ENCODE measurements at places on chromosomes 4 and X.

DNA sequence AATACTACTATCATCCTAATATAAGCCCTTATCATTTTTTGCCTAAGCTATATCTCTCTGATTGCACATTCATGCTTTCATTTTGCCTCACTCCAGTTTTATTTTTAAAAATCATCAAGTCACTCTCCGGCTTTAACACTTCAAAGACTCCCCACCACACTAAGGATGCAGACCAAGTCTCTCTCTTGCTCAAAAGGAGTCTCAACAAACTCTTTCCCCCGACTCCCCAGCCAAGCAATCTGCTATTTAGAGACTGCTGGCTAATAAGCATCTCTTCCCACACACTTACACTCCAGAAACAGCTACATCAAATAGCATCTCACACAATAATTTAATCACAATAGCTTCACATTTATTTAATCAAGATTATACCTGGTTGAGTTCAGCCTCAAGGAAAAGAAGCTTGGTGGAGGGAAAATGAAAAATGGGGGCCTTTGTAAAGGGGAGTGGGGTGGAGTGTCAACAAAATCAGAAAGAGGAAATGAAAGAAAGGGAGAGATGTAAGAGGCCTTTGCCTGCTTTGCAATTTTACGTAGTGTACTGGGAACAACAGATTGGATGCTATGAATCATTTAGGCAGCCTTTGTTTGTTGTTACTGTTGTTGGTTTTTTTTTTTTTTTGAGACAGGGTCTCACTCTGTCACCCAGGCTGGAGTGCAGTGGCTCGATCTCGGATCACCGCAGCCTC, 104.1 kb upstream of the MCF2 start:
- DNase-seq: no peak

GRCh38 chr4:163757219-163757618, 262.7 kb downstream of the TMA16 start:
- DNase-seq: no peak

DNA sequence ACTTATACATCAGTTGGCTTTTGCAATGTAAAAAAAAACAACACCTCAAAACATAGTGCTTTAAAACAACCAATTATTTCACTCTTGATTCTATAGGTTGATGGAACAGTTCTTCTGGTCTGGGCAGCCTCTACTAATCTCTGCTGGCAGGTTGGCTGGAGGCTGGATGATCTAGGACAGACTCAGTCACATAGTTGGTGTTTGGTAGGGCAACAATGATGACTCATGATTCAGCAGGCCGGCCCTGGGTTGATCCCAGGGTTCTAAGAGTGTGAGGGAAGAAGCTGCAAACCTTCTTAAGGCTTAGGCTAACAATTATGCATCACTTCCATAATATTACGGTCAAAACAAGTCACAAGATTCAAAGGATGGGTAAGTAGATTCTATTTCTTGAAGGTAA, 558.2 kb downstream of the ZNF674 start:
- no peak for DNase-seq

- DNase-seq: peak; percentile 27
Observed at GRCh38 chrX:71366674-71367256, 608 bp downstream of the TAF1 start.

DNA sequence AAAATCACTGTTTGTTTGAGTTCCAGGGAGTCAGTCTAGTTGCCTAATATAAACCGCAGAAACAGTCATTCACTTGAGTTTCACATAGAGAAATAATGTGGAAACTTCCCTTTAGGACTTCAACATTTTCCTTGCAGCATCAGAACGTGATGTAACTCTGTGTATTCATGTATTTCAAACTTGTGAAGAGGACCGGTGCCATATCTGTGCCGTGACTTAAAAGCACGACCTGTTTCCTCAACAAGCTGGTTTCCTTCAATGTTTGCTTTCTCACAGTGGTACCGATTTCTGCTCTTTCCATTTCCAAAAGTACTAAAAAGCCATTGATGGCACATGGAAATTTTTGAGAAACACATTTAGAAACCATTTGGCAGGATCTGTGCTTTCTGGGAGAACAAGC, 166.6 kb upstream of the RAPGEF2 start:
- no peak for DNase-seq

- peak; percentile 61 for DNase-seq
Observed at GRCh38 chr4:54063737-54064316, 578 bp downstream of the CHIC2 start.

GRCh38 chrX:100829730-100830129, 9.5 kb downstream of the CSTF2 start:
- no peak for DNase-seq
